NCI-H510A (cell line): ENCODE measurements at places on chromosomes 12 and 14.

GRCh38 chr12:106541201-106541600 lies 41.6 kb upstream of the RFX4 start:
- DNase-seq, result no peak

DNA sequence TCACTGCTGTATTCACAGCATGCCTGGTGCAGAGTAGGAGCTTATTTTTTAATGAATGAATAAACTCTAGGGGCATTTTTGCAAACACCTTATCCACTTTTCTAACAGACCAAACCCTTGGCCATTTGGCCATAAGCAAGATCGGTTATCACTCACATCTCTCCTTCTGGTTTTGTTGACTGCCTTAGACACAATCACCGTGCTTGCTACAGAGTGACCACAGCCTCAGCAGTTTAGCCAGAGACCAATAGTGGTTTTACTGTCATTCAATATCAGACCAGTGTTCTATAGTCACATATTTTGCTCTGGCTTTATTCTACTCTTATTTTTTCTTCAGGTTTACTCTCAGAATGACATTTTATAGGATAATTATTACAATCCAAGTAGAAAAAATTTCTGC lies 2.2 kb downstream of the KLRB1 start:
- DNase-seq, result no peak

GRCh38 chr14:57199921-57200320 lies 68.8 kb downstream of the EXOC5 start:
- no peak for DNase-seq

- DNase-seq, result no peak
These were observed 123.4 kb downstream of the CCDC91 start for GRCh38 chr12:28313631-28314030.

DNA sequence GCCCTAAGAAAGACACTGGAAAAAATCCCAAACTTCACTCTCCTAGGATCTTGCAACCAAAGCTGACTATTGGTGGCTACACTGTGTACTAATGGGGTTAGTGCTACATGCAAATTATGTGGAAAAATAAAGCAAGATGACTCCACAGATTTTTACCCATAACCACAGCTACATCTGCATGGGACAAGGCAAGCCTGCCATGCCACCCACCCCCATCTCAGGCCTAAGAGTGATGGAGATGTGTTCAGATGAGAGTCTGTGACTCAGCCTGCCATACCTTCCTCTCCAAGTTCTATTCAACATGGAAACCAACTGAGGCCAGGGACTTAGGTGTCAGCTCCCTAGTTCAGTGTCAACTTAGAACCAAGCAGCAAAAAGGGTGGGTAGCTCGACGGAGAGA lies 206.2 kb downstream of the PELI2 start:
- DNase-seq, result no peak
